ENCODE measurements at places on chromosomes 5 and 9.

DNA sequence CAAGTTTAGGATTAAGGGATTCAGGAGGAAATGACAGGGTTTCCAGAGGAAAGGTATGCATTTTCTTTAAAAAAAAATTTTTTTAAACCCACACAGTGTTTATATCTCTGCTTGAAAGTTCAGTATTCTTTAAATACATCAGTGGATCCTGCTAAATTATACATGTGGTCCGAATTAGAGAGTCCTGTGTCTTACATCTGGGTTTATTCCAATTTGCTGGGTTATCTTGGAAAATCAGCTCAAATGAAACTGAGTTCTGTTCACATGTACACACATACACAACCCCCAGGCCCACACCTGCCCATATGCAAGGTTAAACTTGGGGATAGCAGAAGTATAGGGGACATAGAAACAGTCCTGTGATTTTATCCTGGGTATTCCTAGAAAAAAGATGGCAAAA lies 493.7 kb downstream of the ZNF608 start:
- DNase-seq = no peak

- no peak for DNase-seq
Observed at GRCh38 chr5:175501759-175502158, 23.4 kb downstream of the SFXN1 start.

GRCh38 chr5:177132136-177133095 lies 1.2 kb upstream of the NSD1 start:
- DNase-seq = no peak

GRCh38 chr9:128190013-128190412 lies 1.4 kb downstream of the CIZ1 start:
- DNase-seq = no peak

GRCh38 chr5:173535976-173536639 lies 80.3 kb downstream of the BOD1 start:
- DNase-seq = no peak

- DNase-seq = no peak
Observed at GRCh38 chr9:77708064-77708815, 60.1 kb upstream of the GNA14 start.

DNA sequence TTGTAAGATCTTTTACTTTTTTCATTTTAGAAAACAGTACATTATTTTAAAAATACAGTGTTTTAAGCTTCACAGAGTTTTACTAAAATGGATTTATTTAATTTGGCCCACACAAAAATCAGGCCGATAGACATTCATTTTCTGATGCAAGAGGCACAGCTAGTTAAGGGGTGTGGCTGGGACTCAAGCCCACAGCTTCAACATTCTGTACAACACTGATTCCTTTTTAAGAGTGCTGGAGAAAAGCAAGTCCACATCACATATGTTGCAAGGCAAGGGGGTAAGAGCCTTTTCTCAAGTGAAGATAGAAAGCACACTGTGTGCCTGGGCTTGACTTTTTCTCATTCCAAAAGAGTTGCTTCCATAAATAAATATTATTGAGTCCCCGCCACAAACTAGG lies 195.9 kb downstream of the RFK start:
- no peak for DNase-seq

DNA sequence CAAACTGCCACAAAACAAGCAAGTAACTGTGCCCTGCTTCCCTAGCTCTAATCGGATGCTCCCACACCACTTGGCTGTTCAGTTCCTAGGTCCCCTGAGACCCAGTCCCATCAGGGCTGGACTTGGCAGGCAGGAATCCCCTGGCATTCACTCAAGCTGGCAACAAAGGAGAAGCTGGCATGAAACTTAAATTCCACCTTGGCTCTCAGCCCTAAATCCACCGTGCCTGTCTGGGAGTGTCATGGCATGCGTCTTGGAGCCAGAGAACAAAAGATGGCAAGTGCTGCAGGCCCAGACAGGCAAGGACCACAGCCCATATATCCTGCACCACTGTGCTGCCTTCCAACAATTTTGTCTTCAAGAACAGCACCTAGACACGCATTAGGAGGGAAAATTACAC lies 38.2 kb downstream of the ETF1 start:
- no peak for DNase-seq

Measured in KG1 (cell line).